ENCODE measurements at places on chromosomes 2 and 18. TPM values are rescaled to one million over a fixed set of nuclear protein-coding genes. Genes with fewer than 3 reads are reported as not detected.

ZNF804A gene
- total RNA-seq = 0.14 TPM

SLC5A7 gene
- 0.14 TPM for total RNA-seq

MRO gene
- 6.3 TPM for total RNA-seq

- H3K27me3 ChIP-seq = no peaks in the 10 kb centered on the region
- H3K4me3 ChIP-seq = no peak overlapping the region
Observed at GRCh38 chr2:119407430-119408220, 24.0 kb upstream of the TMEM37 start.

DNA sequence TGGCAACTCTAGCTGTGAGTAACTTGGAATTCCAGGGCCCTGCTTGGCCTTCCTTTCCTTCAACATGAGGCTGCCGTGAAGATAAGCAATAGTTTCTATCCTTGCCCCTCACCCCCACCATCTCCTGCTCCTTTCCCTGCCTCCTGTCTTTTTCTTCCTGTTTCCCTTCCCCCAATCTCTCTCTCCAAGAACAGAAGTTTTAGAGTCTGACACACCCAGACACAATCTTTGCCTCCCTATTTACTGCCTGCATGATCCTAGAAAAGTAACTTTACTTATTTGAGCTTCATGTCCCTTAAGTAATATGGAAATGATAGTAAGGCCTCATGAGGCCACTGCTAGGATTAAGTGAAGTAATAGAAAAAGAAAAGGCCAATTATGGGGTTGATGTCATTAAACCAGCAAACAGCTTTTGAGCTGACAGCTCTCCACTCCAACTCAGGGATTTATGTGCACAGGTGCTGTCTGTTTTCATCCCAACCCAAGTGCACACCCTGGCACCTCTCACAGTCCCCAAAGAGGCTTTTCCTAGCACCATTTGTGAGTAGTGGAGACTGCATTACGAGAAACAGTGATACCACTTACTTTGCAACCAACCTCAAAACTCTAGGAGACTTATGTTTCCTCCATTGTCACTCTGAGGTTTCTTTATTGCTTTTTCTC lies 123.7 kb upstream of the SIX3 start:
- H3K27ac ChIP-seq = no peak overlapping the region
- no peaks in the 10 kb centered on the region for H3K4me1 ChIP-seq
- no peaks in the 10 kb centered on the region for H3K27me3 ChIP-seq
- no peak overlapping the region for H3K4me3 ChIP-seq

DNA sequence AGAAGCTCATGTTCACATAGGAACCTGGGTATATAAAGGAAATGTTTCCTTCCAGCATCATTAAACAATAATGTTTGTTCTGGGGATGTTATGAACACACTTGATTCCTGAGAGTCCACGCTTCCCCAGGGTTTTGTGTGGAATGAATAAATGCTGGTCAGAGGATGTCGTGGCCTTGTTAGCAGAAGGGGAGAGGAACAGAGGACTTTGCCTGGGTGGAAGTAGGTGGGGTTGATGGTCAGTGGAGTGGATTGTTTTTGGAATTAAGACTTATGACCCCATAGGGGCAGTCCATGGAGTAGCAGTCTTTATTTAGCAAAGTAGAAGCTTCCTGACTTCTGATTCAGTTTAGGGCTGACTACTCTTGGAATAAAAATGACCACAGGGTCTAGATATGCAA lies 139.6 kb downstream of the MYO1B start:
- H3K4me3 ChIP-seq = no peak overlapping the region
- H3K27me3 ChIP-seq = no peaks in the 10 kb centered on the region
- no peak for DNase-seq
- peaks cover 37% of the 10 kb centered on the region for H3K4me1 ChIP-seq

DNA sequence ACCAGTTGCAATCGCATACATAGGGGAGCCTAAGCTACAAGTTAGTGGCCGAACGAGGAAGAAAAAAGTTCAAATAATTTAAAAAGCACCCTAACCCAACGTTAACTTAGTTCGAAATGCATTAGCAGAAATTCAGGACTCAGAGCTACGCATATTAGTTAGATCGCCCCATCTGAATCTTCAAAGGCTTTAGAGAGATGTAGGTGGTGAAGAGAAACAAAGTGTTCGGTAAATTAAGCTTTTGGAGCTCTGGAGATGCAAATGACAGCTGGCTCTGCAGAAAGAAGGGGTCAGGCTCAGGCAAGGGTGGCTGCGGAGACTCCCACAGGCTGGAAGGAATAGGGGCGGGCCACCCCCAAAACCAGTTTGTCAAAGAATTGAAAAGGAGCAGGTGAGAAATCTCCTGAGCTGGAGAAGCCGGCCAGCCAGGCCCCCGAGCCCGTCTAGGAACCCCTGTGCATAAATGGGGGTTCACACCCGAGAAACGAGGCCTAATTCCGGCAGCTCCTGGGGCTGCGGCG lies 621 bp downstream of the TXNL1 start:
- no peak for DNase-seq
- no peaks in the 10 kb centered on the region for H3K36me3 ChIP-seq
- H3K27ac ChIP-seq = peak overlapping the region; percentile 98

DNA sequence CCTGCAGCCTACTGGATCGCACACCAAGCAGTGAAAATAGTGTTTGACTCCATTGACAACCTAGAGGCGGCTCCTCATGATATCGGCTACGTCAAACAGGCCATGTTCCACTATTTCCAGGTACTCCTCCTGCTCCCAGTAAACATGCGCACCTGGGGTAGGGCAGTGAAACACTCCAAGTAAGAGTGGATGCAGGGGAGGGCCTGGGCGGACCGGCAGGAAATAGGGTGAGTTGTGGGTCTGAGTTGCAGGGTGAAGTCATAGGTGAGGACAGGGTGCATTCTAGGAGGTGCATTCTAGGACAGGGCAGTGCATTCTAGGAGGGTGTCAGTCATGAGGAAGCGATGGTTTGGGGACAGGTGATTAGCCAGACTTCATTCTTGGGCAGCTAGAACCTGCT lies 5.0 kb downstream of the NAGK start:
- H3K4me3 ChIP-seq = no peak overlapping the region
- H3K27me3 ChIP-seq = no peaks in the 10 kb centered on the region
- DNase-seq = no peak
- H3K27ac ChIP-seq = no peak overlapping the region
- H3K4me1 ChIP-seq = peaks cover 12% of the 10 kb centered on the region

DNA sequence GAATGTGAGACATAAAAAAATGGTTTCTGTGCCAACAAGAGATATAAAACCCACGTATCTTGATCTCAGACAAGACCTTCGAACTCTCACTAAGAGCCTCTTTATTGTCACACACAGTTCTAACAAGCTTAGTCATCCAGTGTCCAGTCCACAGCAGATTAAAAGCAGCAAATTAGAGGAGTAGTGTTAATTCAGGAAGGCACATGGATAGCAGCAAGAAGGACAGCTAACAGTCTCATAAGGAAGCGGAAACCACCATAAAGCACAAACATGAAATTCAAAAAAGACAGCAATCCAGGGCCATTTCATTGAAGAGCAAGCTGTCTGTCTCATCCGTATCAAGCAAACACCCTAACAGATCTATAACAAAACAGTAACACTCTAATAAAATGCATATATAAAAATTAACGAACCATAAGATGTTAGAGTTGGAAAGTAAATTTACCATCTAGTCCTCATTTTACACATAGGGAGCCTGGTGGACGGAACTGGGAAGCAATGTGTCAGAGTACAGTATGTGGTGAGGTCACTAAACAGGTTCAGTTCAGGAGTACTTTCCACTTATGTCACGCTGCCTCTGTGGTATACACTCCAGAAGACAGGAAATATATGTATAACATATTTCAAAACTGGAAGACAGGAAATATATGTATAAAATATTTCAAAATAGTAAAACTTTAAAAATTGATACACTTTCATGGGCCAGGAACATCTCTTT lies 18.3 kb downstream of the AAK1 start:
- no peak overlapping the region for H3K4me3 ChIP-seq
- H3K4me1 ChIP-seq = peaks cover 20% of the 10 kb centered on the region

DNA sequence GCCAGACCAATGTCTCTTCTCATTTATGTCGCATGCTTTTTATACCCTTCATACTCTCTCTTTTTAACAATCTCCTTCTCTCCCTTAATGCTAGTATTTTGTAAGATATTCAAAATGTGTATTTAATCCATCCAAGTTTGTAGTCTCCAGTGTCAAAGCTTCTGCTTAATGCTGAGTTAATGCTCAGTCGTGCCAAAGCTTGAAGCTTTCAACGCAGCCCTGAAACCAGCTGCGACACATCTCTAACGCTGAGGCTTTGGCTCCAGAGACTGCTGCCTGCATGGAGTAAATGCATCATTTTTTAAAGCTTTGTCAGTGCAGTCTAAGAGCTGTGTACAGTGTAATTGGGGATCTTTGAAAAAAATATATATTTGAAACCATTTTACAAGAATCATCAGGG lies 2108.8 kb upstream of the PIK3C3 start:
- H3K27me3 ChIP-seq = no peaks in the 10 kb centered on the region
- no peaks in the 10 kb centered on the region for H3K36me3 ChIP-seq
- no peak overlapping the region for H3K27ac ChIP-seq
- no peak overlapping the region for H3K4me3 ChIP-seq
- no peak for DNase-seq
- H3K4me1 ChIP-seq = no peaks in the 10 kb centered on the region

- no peak overlapping the region for H3K27ac ChIP-seq
- no peaks in the 10 kb centered on the region for H3K27me3 ChIP-seq
- H3K4me3 ChIP-seq = no peak overlapping the region
- H3K4me1 ChIP-seq = no peaks in the 10 kb centered on the region
- no peak for DNase-seq
Observed at GRCh38 chr2:6724605-6725140, 141.0 kb downstream of the CMPK2 start.

- H3K36me3 ChIP-seq = no peaks in the 10 kb centered on the region
- no peak overlapping the region for H3K27ac ChIP-seq
- DNase-seq = no peak
- H3K27me3 ChIP-seq = no peaks in the 10 kb centered on the region
Observed at GRCh38 chr2:174121175-174121574, 127.2 kb downstream of the OLA1 start.

DNA sequence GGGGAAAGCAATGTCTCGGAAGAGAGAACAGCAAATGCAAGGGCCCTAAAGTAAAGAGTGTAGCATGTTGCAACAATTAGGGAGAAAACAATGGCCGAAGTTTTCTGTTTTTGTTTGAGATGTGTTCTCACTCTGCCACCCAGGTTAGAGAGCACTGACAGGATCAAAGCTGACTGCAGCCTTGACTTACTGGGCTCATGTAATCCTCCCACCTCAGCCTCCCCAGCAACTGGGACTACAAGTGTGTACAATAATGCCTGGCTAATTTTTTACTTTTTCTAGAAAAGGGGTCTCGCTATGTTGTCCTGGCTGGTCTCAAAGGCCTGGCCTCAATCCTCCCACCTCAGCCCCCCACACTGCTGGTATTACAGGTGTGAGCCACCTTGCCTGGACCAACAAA lies 23.9 kb downstream of the MEMO1 start:
- no peak for DNase-seq
- H3K4me3 ChIP-seq = no peak overlapping the region
- H3K27ac ChIP-seq = no peak overlapping the region
- no peaks in the 10 kb centered on the region for H3K4me1 ChIP-seq

Measured in thoracic aorta (tissue), 2 donors.